ENCODE measurements at places on chromosomes 4 and X.
A peak's percentile ranks its signal among the peaks of the same experiment; 100 is the strongest.

DNA sequence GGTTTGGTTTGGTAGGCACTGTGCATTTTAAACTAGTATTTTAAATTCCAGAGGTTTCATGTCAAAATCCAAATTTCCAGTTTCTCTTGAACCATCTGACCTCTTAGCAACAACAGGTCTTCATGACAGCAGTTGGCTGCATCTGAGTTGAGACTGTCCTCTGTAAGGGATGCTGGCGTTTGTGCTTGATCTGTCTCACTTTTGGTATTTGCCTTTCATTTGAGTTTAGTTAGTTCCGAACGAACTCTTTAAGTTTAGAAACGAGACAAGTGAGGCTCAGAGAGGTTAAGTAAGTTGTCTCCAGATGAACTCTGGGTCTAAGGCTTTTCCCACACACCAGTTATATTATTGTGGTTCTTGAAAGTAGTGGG lies 29.1 kb downstream of the SPARCL1 start:
- DNase-seq = no peak
- no peak overlapping the region for H3K4me3 ChIP-seq
- peaks cover 2% of the 10 kb centered on the region for H3K27me3 ChIP-seq
- no peak overlapping the region for H3K27ac ChIP-seq
- H3K4me1 ChIP-seq = peaks cover 13% of the 10 kb centered on the region

GRCh38 chr4:17310269-17310652 lies 201.6 kb downstream of the QDPR start:
- no peak for DNase-seq
- H3K4me1 ChIP-seq = no peaks in the 10 kb centered on the region
- H3K27ac ChIP-seq = no peak overlapping the region
- no peaks in the 10 kb centered on the region for H3K27me3 ChIP-seq
- H3K36me3 ChIP-seq = no peaks in the 10 kb centered on the region

- H3K27ac ChIP-seq = peak overlapping the region; percentile 33
- no peaks in the 10 kb centered on the region for H3K27me3 ChIP-seq
- peak overlapping the region; percentile 22 for H3K4me3 ChIP-seq
- H3K36me3 ChIP-seq = no peaks in the 10 kb centered on the region
- no peak for DNase-seq
- H3K4me1 ChIP-seq = peaks cover 35% of the 10 kb centered on the region
Measured at GRCh38 chr4:10688846-10689245, 4.3 kb upstream of the CLNK start.

- H3K4me3 ChIP-seq = no peak overlapping the region
- no peak for DNase-seq
- peaks cover 1% of the 10 kb centered on the region for H3K27me3 ChIP-seq
- no peak overlapping the region for H3K27ac ChIP-seq
Measured at GRCh38 chrX:15194146-15194545, 75.7 kb downstream of the ASB9 start.

DNA sequence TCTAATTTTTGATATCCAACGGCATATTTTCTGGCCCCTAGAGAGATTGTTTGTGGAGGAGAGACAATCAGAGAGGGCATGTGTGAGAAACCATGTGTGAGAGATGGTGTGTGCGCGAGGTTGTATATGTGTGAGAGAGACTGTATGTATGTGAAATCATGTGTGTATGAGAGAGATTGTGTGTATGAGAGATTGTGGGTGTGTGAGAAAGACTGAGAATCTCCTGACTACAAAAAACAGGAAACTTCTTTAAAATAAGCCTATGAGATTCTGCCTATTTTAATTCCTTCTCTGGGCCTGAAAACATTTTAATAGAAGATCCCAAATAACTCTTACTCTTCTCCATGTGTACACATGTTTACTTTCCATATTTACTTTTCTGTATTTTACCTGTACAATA lies 1.5 kb upstream of the FAM241A start:
- DNase-seq = no peak
- H3K27me3 ChIP-seq = peaks cover 3% of the 10 kb centered on the region
- no peaks in the 10 kb centered on the region for H3K36me3 ChIP-seq
- no peak overlapping the region for H3K4me3 ChIP-seq
- H3K4me1 ChIP-seq = peaks cover 9% of the 10 kb centered on the region
